HCT116 (cell line): ENCODE measurements at places on chromosomes 11 and 22. TPM values are rescaled to one million over a fixed set of nuclear protein-coding genes. Genes with fewer than 3 reads are reported as not detected.

- no peak for DNase-seq
These were observed 562.5 kb downstream of the MN1 start for GRCh38 chr22:27238935-27239510.

DNA sequence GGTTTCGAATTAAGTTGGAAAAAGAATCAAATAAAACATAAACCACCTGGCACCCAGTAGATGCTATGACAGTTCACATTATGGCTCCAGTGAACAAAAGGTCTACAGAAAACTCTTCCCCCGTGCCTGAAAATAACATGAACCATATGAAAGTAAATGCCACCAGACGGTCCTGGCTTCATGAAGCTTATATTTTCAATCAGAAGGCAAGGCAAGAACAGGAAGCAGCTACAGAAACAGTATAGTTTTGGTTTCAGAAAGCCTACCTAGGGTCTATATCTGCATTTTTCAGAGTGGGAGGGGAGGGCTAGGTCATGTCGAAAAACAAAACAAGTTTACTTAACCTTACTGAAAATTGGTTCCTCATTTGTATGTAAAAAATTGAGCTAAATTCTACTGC is 9.8 kb downstream of the RAB30 start:
- DNase-seq = no peak

DNA sequence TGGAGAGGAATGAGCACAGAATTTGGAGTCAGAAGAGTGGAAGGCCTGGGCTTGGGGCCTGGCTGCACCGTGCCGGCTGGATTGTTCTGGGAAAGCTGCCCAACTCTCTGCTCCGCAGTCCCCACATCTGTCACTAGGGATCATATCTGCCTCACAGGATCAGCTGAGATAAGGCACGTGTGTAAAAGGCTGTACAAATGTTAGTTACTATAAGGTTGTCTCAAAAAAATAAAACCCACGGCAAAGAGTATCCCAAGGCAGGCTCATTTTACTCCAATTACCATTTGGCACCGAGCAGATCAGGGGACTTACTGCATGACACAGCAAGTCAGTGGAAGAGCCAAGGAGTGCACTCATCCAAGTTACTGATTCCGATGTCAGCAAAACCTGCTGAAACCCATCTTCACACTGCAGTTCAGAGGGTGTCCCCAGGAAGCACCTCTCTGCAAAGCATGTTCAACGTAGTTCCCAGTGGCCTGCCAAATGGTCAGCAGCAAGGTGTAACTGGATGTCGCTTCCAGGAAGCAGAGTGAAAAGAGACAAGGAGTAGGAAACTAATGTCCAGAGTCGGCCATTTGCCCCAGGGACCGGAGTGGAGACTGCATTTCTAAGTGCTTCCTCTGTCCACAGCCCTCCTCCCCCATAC is 18.1 kb upstream of the MRTFA start:
- no peak for DNase-seq

Gene PRPF19
- total RNA-seq = 156 TPM

- no peak for DNase-seq
These were observed 73.6 kb upstream of the GRK3 start for GRCh38 chr22:25490896-25491295.

- no peak for DNase-seq
These were observed 36.3 kb downstream of the HORMAD2 start for GRCh38 chr22:30116362-30117117.

Gene FOXRED2
- 19.9 TPM for total RNA-seq

Gene DDTL
- total RNA-seq = 3.4 TPM

DNA sequence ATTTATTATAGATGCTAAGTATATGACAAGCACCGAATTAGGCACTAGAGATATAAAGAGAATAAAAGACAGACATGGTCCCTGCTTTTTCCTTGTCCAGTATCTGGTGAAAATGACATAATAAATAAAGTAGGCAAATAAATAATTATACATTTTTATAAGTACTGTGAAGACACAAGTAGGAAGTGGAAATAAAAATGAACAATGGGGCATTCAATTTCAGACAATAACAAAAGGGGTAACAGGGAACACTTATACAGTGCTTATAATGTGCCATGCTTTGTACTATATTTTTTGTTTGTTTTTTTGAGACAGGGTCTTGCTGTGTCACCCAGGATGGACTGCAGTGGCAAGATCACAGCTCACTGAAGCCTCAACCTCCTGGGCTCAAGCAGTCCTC is 4.3 kb downstream of the KBTBD3 start:
- no peak for DNase-seq

- no peak for DNase-seq
These were observed 2.9 kb upstream of the OR51V1 start for GRCh38 chr11:5203366-5203765.

Gene ACRV1
- not detected for total RNA-seq

Gene SLCO2B1
- 0.81 TPM for total RNA-seq

DNA sequence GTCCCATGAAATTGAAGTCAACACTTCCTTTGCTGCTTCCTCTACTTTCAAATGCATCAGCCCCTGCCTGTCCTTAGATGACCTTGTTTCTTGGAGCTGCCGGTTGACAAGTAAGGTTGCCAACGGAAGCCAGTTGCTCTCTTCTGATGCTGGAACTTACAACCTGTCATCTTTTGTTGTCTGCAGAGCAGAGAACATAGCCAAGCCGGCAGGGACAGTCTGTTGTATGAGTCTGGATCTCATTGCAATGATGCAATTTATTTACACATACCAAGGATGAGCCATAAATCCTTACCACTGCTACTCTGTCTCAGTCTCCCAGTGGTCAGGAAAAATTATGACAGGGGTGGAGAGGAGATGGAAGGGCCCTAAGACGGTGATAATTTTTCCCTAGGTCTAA is 151.4 kb downstream of the BLID start:
- DNase-seq = no peak

Gene SOX6
- total RNA-seq = 0.81 TPM

GRCh38 chr11:86091086-86091485 is 22.2 kb upstream of the PICALM start:
- no peak for DNase-seq

Gene BCL2L13
- 38.6 TPM for total RNA-seq

Gene KCNJ1
- total RNA-seq = 0.15 TPM

GRCh38 chr22:48261706-48262105 is 1499.3 kb downstream of the TBC1D22A start:
- no peak for DNase-seq

- DNase-seq = no peak
These were observed 22.8 kb downstream of the LARGE1 start for GRCh38 chr22:33897448-33897835.

DNA sequence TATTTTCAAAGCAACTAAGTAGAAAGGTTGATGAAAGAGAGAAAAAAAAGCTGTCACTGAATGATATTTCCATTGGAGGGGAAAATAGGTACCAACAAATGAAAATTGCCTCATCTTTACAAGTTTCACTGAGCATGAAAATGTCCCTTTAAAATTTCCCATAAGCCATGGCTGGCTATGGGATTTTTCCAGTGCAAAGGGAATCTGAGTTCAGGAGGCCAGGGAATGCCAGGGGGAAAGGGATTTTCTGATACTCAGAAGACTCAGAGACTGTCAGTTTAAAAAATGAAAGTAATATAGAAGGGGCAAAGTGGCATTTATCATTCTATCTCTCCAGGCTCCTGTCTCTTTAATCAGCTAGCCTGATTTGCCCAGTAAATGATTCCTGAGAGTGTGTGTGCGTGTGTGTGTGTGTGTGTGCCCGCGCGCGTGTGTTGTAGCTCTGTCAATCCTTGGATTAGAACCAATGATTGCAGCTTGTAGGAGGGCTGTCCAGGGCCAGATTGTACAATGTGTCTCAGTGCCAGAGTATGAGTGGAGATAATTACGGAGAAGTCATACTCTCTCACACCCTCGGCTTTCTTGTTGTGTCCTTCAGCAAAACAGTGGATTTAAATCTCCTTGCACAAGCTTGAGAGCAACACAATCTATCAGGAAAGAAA is at the start of gene NTM:
TSS of gene NTM (plus strand) at position 526 of the 662 bp plus-strand sequence.
- DNase-seq = no peak

Gene CLCF1
- 12.2 TPM for total RNA-seq

Gene SCGB1C1
- total RNA-seq = not detected

DNA sequence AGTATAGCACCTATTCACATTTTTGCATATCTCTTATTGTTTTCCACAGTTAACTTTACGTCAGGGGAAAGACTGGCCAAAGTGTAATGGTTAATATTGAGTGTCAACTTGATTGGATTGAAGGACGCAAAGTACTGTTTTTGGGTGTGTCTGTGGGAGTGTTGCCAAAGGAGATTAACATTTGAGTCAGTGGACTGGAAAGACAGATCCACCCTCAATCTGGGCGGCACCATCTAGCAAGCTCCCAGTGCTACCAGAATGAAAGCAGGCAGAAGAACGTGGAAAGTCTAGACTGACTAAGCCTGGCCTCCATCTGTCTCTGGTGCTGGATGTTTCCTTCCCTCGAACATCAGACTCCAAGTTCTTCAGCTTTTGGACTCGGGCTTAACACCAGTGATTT is 1900.7 kb upstream of the RAG2 start:
- DNase-seq = no peak

Gene CRYBB2
- total RNA-seq = not detected

GRCh38 chr22:40056559-40056958 is 61.8 kb downstream of the FAM83F start:
- DNase-seq = no peak

Gene CCDC73
- not detected for total RNA-seq

GRCh38 chr22:23066200-23067022 is 3.9 kb upstream of the GNAZ start:
- DNase-seq = no peak

DNA sequence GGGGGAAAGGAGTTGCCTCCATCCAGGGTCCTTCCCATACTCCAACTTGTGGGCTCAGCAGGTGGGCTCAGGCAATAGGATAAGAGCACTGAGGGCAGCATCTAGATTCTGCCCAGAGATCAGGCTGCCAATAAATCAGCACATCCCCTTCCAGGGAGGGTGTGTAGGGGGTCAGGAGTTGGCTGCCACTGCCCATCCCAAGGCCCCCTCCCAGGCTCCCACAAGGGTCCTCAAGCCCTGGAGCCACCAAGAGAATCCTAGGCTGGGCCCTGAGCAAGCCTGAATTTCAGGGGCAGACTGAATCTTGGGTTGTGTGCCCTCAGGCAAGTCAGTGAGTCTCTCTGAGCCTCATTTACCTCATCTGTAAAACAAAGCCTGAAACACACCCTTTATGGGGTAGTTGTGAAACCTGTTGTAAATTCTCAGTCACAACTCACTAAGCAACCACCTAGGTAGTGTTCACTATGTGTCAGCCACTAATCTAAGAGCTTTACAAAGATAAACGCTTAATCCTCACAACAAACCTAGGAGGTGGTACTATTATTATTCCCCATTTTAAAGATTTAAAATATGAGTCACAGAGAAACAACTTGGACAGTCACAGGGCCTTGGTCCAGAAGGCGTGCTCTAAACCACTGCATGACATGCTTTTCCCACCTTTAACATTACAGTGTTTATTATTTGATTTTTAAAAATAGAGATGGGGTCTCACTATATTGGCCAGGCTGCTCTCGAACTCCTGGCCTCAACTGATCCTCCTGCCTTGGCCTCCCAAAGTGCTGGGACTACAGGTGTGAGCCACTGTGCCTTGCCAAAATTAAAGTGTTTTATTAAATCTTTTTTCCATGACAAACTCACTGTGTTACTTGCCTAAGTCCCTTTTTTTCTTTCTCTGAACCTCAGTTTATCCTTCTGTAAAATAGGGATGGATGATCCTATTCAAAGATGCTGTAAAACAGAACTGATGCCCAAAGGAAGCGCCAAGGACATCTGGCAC is 36.2 kb downstream of the LMO1 start:
- no peak for DNase-seq

Gene MMP1
- not detected for total RNA-seq

Gene SLC22A8
- not detected for total RNA-seq

DNA sequence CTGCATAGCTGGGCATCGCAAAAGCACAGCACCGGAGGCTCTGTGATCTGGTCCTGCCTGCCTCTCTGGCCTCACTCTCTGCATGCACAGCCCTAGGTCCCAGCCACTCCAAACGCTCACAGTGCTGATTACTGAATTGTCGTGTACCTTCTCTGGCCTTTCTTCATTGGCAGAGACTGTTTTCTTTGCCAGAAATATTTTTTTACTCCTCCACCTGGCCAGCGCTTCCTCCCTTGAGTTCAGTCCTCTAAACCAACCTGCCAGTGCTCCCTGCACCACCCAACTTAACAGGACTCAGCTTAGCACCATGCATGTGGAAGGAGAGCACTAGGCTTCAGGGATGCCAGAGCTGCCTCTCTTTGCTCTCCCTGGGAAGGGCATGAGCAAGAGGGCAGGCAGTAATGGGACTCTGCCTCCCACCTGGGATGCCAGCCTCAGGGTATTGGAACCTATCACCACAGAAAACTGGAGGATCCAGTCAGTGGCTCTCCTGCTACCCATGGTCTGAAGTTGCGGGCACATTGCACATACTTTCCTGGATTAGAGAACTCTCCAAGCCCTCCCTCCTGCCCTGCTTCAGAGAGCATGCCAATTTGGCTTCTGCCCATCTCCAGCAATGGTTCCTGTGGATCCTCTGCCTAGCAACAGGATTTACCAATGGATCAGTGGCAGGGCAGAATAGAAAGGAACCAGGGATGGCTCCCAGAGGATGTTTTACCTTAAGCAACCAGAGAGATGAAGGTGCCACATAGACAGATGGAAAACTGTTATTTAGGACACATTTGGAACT is 37.0 kb upstream of the GNAZ start:
- no peak for DNase-seq

- DNase-seq = no peak
These were observed 13.2 kb downstream of the SLC25A18 start for GRCh38 chr22:17576470-17576869.

- no peak for DNase-seq
These were observed 2.0 kb downstream of the CD3E start for GRCh38 chr11:118306556-118306955.

DNA sequence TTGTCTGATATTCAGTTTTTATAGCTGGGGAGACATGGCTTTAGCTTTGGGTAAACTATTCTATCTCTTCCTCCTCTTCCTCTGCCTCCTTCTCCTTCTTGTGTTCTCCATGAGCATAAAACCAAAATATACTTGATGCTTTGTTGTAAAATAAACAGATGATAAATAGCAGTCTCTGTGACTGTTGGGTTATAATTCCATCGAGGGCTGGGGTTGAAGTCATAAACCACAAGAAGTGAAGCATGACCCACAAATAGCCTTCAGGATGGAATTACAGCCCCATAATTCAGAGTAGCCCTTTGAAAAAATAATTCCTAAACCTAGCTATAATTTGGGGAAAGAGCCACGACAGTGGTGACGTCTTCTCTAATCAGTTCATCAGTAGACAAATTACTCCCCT is 177.7 kb downstream of the SNX19 start:
- DNase-seq = no peak

DNA sequence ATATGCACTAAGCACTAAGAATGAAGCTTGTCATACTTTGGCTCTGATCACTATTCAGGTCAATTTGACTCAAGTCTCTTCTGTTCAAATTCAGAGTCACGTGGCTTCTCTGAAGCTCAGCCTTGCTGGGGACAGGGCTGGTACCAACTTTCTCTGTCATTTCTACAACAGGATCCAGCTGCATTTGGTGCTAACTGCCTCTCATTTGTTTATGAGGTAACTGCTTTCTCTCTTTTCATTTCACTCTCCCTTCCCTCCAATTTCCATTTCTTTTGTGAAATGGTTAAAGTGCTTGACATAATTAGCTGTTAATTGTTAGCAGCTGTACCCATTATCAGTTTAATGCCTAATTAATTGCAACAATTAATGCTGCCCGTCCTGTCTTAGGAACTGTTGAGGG is 259.7 kb upstream of the PLET1 start:
- no peak for DNase-seq

- DNase-seq = no peak
These were observed 17.5 kb upstream of the FIBIN start for GRCh38 chr11:26976389-26976788.

Gene MPZL3
- 8.7 TPM for total RNA-seq

GRCh38 chr11:112179601-112180000 is 4.3 kb downstream of the BCO2 start:
- no peak for DNase-seq

- DNase-seq = no peak
These were observed 1.8 kb upstream of the CD82 start for GRCh38 chr11:44563711-44564110.
